Naive thymus-derived CD4-positive, alpha-beta T cell (primary cell): ENCODE measurements at places on chromosomes 1 and 21. TPM values are rescaled to one million over a fixed set of nuclear protein-coding genes. Genes with fewer than 3 reads are reported as not detected.

- H3K4me1 ChIP-seq, result no peaks in the 10 kb centered on the region
- no peak overlapping the region for H3K27ac ChIP-seq
- H3K4me3 ChIP-seq, result no peak overlapping the region
- H3K27me3 ChIP-seq, result no peaks in the 10 kb centered on the region
- no peaks in the 10 kb centered on the region for H3K36me3 ChIP-seq
- DNase-seq, result no peak
Measured at GRCh38 chr1:70671006-70671405, 259.9 kb downstream of the CTH start.

The AMY1C gene
- total RNA-seq, result not detected

The SELENBP1 gene
- not detected for total RNA-seq

DNA sequence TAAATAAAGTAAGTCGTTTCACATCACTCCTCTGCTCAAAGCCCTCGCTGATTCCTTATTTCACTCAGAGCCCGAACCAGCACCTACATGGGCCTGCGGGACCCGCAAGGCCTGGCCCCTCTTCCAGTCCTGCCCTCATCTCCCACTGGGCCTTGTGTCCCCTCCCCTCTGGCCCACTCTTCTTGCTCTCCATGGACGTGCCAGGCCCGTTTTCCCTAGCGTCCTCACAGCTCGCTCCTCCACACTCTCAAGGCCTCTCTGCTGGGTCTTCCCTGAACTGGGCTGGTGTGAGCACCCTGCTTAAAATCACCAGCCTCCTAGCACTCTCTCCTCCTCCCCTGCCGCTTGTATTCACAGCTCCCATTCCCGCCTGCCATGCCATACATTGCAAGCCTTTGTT, 237.9 kb downstream of the FOXD2 start:
- H3K36me3 ChIP-seq, result no peaks in the 10 kb centered on the region
- H3K27ac ChIP-seq, result no peak overlapping the region
- H3K27me3 ChIP-seq, result no peaks in the 10 kb centered on the region

GRCh38 chr1:205205055-205205454, 6.4 kb downstream of the DSTYK start:
- H3K4me1 ChIP-seq, result peaks cover 7% of the 10 kb centered on the region
- no peak for DNase-seq
- no peak overlapping the region for H3K27ac ChIP-seq
- H3K4me3 ChIP-seq, result no peak overlapping the region
- no peaks in the 10 kb centered on the region for H3K27me3 ChIP-seq
- H3K36me3 ChIP-seq, result no peaks in the 10 kb centered on the region

The SPRR2F gene
- total RNA-seq, result not detected

DNA sequence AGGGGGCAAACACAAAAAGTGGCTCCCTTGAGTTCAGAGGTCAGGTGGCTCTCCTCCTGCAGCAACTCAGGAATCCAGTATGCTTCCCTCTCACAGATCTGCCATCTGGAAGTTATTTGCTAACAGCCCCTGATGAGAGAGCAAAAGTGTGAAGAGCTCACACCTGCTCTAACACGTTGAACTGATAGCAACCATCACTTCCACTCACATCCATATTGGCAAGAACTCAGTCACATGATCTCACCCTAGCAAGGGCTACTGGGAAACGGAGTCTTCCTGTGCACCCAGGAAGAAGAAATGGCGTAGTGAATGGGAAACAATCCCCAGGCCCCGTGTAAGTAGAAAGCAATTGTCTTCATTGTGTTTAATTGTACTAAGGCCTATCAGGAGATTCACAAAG, 20.7 kb upstream of the SLC45A1 start:
- H3K4me3 ChIP-seq, result no peak overlapping the region
- H3K4me1 ChIP-seq, result no peaks in the 10 kb centered on the region
- no peak for DNase-seq
- H3K27ac ChIP-seq, result no peak overlapping the region
- no peaks in the 10 kb centered on the region for H3K27me3 ChIP-seq

DNA sequence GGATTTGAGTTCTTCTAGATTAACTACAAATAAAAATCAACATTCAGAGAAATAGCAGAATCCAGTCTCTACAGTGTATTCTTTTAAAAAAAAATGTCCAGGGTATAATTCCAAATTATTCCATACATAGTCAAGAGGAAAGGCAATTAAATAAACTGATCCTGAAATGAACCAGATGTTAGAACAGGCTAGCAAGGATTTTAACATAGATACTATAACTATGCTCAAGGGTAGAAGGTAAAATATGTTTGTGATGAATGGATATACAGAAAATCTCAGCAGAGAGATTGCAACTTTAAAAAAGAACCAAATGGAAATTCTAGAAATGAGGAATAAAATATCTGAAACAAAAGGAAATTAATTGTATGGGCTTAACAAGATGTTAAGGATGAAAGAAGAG, 32.4 kb downstream of the CYYR1 start:
- no peak for DNase-seq
- no peaks in the 10 kb centered on the region for H3K27me3 ChIP-seq
- H3K4me3 ChIP-seq, result no peak overlapping the region
- H3K4me1 ChIP-seq, result no peaks in the 10 kb centered on the region

GRCh38 chr1:190353538-190354101, 124.0 kb downstream of the BRINP3 start:
- H3K4me1 ChIP-seq, result no peaks in the 10 kb centered on the region
- no peak for DNase-seq
- no peak overlapping the region for H3K4me3 ChIP-seq
- H3K27ac ChIP-seq, result no peak overlapping the region

DNA sequence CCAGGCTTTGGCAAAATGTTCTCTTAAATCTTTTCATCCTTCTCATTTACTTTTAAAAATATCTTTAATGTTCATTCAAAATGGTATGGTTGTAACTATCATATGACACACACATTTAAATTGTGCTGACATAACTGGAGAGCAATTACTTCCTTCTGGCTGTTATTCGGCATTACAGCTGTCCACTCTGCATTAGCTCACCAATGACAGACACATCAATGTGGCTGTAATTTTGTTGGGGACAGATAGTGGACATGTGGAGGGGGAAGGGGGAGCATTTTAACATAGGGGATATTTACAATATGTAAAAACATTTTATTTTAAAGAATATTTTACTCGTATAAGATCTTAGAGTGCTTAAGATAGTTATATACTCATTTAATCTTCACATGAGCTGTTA, 319.8 kb downstream of the HMCN1 start:
- H3K27me3 ChIP-seq, result no peaks in the 10 kb centered on the region
- no peak for DNase-seq

GRCh38 chr1:241985787-241986186, 13.1 kb downstream of the MAP1LC3C start:
- no peaks in the 10 kb centered on the region for H3K4me1 ChIP-seq
- DNase-seq, result no peak
- H3K27ac ChIP-seq, result no peak overlapping the region
- H3K4me3 ChIP-seq, result no peak overlapping the region

DNA sequence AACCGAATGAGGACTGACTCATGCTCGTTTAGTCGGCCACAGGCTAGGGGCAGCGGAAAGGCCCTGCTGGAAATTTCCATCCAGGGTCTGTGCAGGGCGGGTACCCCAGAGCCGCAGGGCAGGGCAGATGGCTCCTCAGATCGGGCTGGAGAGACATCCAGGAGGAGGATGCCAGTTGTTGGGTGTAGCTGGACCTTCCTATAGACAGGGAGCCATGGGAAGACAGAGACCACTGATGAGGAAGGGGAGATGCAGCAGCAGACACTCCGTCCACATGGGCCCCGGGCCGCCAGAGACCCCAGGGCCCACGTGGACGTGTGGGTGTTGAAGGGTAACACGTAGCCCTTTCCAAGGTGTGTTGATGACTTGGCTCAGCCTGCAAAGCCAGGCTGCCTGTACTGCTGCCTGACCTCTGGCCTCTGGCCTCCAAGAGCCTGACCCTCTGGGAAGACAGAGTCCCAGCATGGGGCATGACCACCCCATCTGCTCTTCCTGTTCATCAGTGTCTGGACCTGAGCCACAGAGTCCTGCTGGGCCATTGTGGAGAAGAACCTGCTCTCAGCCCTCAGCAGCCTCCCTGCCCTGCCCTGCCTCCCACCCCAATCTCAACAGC, 4.8 kb downstream of the GNG4 start:
- H3K27ac ChIP-seq, result no peak overlapping the region
- no peaks in the 10 kb centered on the region for H3K36me3 ChIP-seq
- no peaks in the 10 kb centered on the region for H3K27me3 ChIP-seq
- DNase-seq, result no peak
- no peak overlapping the region for H3K4me3 ChIP-seq

DNA sequence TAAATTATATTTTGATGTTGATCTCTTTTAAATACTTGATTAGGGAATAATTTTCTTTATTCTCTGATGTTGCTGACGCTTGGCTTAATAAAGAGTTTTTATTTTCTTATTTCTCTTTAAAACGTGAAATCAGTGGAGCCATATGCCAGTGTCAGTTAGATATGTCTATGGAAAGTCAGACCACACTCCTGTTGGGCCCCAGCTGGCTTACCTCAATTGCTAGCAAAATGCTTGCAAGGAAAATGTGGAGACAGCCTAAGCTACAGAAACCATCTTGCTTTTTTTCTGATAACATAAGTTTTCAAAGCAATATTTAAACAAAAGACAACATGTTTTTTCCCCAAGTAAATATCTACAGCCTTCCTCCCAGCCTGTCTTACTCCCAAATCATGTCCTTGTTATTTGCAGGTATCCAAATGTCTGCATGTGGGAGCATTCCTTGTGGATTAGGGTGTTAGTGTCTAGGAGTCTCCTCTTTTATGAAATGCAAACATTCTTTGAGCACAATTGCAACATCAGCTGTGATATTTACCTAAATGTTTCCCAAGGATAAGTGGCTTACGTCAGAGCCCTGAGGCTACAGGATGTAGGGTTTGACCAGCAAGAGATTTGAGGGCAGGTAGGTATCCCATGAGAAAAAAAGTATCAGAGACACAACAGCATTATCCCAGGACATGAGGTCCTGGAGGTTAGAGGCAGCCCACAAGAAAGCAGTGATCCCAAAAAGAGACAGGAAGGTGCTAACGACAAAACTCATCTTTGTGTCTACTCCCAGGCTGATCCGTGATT, 117.2 kb upstream of the KCNJ15 start:
- no peak overlapping the region for H3K27ac ChIP-seq
- DNase-seq, result no peak
- H3K36me3 ChIP-seq, result no peaks in the 10 kb centered on the region
- H3K27me3 ChIP-seq, result no peaks in the 10 kb centered on the region

DNA sequence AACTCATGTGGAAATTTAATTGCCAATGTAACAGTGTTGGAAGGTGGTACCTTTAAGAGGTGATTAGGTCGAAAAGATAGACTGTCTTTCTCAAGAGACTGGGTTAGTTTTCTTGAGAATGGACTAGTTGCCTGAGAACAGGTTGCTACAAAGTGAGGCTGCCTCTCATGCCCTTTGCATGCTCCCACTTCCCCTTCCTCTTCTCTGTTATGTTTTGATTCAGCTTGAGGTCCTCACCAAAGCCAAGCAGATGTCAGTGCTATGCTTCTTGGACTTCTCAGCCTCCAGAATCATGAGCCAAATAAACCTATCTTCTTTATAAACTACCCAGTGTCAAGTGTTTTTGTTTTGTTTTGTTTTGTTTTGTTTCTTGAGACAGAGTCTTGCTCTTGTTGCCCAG, 187.0 kb upstream of the RUNX1 start:
- peaks cover 17% of the 10 kb centered on the region for H3K4me1 ChIP-seq
- no peaks in the 10 kb centered on the region for H3K36me3 ChIP-seq
- H3K27ac ChIP-seq, result no peak overlapping the region
- H3K4me3 ChIP-seq, result no peak overlapping the region

DNA sequence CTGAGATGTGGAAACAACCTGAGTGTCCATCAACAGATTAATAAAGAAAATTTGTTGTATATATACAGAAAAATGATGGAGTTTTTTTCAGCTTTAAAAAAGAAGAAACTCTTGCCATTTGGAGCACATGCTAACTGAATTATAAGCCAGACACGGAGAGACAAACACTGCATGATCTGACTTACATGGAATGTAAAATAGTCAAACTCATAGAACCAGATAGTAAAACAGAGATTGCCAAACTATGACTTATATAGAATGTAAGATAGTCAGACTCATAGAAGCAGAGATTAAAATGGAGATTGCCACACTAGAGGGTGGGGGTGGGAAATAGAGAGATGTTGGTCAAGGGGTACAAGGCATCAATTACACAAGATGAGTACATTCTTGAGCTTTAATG, 1786.6 kb downstream of the PLA2G4A start:
- no peaks in the 10 kb centered on the region for H3K36me3 ChIP-seq
- H3K27ac ChIP-seq, result no peak overlapping the region
- H3K27me3 ChIP-seq, result no peaks in the 10 kb centered on the region
- H3K4me1 ChIP-seq, result no peaks in the 10 kb centered on the region

DNA sequence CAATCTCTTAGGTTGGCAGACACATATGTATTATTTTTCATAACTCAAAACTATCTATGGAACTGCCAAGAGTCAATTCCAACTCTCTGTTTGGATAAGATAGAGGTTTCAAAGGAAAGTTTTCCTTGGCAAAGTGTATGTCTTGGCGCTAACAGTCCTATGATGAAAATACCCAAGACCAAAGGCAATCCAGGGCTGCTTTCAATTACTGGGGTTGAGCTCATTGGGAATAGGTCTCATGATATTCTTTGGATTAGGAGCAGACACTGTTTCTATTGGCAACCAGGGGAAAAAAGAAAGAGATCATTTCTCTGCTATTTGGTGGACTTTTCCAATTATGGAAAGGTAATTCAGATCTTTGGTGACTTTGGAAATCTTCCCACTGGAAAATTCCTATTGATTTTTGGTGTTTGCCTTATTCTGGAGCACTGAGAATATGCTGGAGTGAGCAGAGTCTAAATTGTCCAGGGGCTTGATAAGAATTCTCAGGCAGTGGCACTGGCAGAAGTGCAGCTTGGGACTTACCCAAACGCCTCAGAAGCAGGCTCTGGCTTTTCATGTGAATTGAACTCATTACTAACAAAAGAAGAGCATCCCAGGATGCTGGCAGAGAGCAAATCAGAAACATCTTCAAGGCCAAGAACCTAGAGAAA, 20.4 kb upstream of the PLXNA2 start:
- H3K27ac ChIP-seq, result no peak overlapping the region
- H3K27me3 ChIP-seq, result no peaks in the 10 kb centered on the region
- H3K4me1 ChIP-seq, result no peaks in the 10 kb centered on the region
- no peak for DNase-seq
- no peak overlapping the region for H3K4me3 ChIP-seq
- H3K36me3 ChIP-seq, result no peaks in the 10 kb centered on the region

GRCh38 chr1:235253219-235253962, 74.6 kb downstream of the ARID4B start:
- no peaks in the 10 kb centered on the region for H3K36me3 ChIP-seq
- H3K4me3 ChIP-seq, result no peak overlapping the region
- H3K27me3 ChIP-seq, result no peaks in the 10 kb centered on the region

DNA sequence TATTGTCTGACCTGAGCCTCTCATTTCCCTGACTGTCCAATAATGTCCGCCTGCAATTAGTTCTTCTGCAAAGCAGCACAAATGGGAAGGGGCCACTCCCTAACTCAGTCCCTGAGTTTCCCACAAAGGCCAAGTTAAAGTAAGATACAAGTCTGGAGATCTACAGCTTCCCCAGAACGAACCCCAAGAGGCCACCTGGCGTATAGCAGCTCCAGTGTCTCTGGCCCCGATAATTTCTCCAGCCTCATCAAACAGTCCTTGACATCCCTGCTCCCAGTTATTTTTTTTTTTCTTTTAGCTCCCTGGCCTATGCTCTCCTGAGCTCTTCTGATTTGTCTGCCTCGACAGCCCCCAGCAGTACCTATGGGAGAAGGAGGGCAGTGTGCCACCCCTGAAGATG, 8.1 kb upstream of the ACKR1 start:
- no peak overlapping the region for H3K4me3 ChIP-seq
- no peak overlapping the region for H3K27ac ChIP-seq
- no peaks in the 10 kb centered on the region for H3K27me3 ChIP-seq
- no peak for DNase-seq
